Ascending aorta (tissue), 2 donors: ENCODE measurements at places on chromosomes 1 and 21.

DNA sequence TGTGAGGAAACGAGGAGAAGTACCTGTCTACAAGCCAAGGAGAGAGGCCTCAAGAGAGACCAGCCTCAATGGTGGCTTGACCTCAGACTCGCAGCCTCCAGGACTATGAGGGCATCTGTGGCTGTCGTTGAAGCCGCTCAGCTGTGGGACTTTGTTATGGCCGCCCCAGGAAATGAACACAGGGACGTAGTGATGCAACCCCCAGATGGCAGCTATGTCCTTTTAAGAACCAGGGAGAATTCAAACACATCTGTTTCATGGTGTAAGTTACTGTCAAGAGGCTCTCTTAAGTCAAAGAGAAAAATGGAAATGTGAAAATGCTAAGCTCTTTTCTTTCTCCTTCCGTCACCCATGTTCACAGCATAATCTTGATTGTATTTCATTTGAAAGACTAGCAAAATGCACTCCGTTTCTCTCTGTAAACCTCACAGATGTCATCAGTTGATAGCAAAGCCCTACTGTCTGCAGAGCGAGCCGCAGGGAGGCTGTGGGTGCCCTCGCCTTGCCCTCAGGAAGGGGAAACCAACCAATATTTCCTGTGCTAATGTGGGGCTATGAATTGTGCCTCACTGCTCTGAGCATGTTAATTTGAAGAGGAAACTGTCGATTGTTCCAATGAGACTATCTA is 21.3 kb downstream of the UBASH3A start:
- no peak for DNase-seq

DNA sequence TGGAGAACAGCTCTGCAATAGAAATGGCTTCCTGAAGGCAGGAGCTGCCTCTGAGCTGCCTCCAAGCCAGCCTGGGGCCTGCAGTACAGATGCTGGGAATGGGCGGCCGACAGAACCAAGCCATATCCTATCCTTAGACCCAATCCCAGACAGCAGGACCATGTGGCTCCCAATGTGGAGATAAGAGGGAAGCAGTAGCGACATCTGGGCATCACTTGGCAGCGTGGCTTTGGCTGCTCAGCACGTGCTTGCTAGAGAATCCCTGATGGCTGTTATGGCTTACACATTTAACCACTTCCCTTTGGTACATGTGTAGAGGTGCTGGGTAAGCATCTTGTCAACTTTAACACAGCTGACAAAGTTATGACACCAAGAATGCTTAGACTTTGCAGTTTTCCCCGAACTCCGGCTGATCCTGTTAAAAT is 87.7 kb downstream of the MAN1C1 start:
- peak; percentile 40 for DNase-seq

DNA sequence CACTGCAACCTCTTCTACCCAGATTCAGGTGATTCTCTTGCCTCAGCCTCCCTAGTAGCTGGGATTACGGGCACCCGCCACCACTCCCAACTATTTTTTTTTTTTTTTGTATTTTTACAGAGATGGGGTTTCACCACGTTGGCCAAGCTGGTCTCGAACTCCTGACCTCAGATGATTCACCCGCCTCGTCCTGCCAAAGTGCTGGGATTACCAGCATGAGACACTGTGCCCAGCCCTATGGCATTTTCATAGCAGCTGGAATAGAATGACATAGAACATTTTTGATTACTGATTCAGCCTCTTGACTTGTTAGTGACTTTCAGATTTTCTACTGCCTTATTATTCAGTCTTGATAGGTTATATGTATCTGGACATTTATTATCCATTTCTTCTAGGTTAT is 1046.2 kb downstream of the AMY1C start:
- no peak for DNase-seq

GRCh38 chr1:67190942-67191341 is 24.7 kb downstream of the IL23R start:
- DNase-seq, result no peak

DNA sequence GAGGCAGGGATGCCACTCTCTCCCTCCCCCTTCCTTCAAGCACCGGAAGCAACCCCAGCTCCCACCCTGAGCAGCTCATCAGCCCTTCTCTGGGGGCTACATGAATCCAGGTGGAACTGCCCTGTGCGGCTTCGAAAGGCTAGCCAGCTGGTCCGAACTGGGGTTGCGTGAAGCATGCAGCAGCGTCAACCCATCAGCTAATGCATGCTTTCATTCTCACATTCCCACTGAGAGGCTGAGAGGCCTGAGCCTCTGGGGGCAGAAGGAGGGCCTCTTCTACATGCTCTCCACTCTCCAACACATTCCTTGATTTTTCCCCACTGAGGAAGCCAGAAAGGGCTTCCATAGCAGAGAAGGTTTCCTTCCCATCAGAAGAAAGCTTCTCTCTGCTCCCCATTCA is 5.6 kb downstream of the RXRG start:
- DNase-seq, result no peak

DNA sequence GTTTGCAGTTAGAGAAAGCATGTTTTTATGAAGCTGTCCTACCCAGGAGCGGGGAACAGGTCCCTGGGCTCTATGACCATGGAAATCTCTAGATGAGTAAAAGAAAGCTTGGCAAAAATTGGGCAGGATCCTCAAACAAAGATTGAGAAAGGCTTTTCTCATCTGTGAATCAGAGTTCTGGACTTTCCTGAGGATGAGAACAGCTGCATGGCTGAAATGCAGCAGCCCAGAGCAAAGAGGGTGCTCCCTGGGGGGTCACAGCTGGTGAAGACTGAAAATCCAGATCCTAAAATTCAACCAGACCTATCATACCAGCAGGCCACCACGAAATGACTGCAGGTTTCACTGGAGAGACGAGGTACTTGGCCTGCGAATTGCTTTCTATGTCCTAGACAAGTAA is 65.7 kb upstream of the APP start:
- no peak for DNase-seq

GRCh38 chr1:214086945-214087344 is 99.2 kb downstream of the PROX1 start:
- no peak for DNase-seq

- no peak for DNase-seq
Measured at GRCh38 chr21:45836268-45836655, 145.3 kb upstream of the COL6A1 start.

DNA sequence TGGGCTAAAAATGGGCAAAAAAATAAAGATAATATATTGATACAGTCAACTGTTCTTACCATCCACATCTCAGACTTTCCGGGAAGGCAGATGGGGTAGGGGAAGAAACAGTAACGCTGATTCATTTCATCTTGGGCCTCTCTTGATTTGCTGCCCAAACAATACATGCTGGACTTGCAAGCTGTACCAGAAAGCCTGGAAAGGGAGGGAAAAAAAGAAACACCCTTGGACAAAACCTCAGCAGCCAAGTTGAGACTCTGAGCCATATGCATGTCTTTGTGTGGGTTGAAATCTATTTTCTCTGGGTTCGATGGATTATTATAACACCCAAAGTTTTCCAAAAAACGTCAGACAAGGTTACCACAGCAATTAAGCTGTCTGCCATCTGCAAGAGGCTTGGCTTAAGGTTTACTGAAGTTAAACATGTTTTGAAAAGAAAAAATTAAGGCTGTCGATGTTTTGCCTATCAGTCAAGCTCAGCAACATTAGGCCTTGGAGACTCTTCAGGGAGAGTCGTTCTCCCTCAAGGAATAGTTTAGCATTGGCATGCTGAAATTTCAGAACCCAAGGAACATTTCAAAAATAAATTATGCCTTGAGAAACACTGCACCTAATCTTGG is 71.2 kb downstream of the PSMG1 start:
- peak; percentile 60 for DNase-seq

GRCh38 chr1:96362623-96363022 is 359.0 kb upstream of the PTBP2 start:
- no peak for DNase-seq

DNA sequence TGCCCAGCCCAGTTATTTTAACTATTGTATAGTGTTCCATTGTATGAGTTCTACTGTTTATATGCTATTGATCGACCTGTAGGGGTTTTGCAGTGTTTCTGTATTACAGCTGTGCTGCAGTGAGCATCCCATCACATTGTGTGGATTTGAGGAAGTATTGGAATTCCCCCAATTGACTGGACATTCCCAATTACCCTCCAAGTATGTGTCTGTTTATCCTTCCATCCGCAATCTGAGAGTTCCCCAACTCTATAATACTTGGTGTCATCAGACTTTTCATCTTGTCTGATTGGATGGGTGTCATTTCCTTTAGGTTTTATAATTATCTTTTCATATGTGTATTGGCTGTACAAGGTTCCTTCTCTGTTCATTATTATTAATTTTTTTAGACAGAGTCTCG is 27.8 kb downstream of the PSEN2 start:
- DNase-seq, result no peak

GRCh38 chr1:237204841-237205240 is 162.9 kb downstream of the RYR2 start:
- DNase-seq, result no peak

DNA sequence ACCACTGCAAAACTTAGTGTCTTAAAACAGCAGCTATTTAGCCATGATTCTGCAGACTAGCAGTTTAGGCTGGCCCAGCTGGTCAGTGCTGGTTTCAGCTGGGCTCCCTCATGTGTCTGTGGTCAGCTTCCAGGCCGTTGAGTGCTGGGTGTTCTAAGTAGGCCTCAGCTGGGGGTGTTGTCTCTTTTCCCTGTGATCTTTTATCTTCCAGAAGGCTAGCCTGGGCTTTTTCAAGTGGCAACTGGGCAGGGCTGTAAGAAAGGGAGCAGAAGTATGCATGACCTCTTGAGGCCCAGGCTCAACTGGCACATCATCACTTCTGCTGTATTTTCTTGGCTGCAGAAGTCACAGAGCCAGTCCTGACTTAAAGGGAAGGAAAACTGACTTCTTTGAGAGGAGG is 136.1 kb downstream of the KIF26B start:
- no peak for DNase-seq

DNA sequence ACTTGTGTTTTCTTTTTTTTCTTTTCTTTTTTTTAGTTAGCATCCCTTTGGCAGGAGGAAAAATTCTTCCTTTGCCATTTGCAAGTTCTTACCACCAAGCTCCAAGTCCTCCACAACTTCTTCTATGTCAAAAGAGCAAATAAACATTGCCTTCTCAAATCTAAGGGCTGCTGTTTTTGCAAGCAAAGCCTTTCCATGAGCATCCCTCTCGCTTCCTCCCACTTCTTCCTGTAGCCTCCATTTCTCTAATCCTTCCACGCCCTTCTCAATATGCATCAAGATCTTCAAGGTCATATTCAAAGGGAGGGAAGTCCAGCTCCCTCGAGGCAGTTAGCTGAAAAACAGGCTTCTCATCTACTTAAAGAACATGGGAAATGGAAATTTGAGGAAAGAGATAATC is 147.1 kb downstream of the ADSS2 start:
- no peak for DNase-seq

DNA sequence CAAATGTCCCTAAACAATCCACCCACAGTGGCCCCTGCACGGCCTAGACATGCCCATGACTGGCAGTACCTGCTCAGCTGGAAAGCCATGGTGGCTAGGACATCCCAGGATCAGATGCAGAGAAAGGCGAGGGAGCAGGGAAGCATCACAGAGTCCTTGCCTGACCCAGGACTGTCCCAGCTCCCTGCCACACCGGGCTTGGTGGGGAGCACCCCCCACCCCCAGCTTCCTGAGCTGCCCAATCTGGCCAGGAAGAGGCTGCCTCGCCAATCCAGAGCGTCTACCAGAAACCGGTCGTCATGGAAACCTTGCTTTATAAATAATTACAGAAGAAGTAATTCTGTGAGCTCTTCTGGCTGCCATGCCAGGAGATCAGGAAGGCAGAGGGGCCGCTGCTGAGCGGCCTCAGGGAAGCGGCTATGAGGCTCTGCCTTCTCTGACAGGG is 34.8 kb downstream of the ACOT7 start:
- no peak for DNase-seq

DNA sequence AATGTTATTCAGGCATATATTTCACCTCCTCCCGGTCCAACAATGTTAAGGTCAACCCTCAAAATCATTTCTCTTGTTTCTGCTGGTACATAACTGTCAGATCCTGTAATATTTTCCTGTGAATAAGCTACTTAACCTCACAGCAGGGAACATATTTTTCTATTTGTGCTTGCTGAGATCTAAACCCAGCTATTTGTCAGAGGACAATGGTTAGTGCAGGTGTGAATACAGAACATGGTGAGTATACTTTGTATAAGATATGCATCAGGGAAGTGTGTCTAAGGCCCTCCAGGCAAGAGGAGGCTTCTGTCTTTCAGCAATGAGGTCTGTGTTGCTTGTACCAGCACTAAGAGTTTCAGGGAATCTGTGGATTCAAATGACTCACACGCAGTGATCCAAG is 970.6 kb downstream of the NCAM2 start:
- DNase-seq, result no peak

GRCh38 chr1:230189341-230189740 is 122.3 kb downstream of the GALNT2 start:
- no peak for DNase-seq

DNA sequence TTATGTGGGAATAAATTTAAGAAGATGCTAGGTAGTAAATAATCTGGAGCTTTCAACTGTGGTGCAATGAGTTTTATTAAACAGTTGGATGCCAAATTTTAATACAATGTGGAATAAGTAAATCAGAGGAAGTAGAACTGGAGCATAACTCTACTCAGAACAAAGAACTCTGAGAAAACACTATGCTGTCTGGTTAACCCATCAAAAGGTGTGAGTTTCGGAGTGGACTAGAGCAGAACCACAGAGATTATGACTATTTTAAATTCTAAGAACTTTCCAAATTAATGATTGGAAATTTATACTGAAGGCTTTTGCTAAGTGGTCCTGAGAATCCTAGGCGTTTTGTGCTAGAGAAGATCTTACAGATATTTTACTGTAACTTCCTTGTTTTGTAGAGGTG is 132.2 kb downstream of the NTMT2 start:
- DNase-seq, result no peak

DNA sequence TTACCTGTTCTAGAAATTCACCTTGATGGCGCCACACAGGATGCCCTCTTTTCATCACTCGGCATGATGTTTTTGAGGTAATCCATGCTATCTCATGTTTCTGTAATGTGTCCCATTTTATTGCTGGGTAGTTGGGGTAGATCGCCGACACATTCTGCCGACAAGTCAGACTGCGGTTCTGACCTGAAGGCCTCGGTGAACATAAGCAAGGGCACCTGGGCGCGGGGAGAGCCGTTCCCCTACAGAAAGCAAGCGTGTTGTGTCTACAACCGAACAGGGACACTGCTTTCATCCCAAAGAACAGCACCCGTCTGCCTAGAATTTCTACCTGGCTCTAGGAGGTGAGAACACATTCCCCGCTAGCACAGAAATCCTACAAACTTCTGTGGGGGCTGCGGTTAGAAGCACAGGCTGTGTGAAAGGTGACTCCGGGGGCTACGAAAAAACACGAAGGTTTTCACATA is 149.2 kb downstream of the PPIAL4G start:
- no peak for DNase-seq

DNA sequence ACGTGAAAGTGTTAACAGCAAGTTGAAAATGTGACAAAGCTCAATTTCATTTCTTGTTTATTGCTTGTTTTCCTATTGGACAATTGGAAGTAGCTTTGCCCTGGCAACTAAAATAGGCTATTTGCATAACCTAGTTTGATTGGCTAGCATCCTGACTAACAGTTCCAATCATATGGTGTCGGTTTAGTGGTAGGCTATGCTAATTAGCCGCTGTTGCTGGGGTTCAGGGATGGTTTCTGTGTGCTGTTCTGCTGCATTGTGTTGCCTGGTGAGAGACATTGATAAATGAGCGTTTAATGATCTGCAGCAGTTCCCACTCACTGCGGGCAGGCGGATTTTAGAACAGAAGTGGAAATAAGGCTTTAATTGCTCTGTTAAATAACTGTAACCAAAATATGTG is 68.5 kb downstream of the DYRK1A start:
- DNase-seq, result peak; percentile 75
